ENCODE measurements at places on chromosomes 7 and 10. TPM values are rescaled to one million over a fixed set of nuclear protein-coding genes. Genes with fewer than 3 reads are reported as not detected.

GRCh38 chr7:100640517-100641440 is 573 bp downstream of the TFR2 start:
- DNase-seq: no peak

LIPJ gene
- total RNA-seq: not detected

ASB10 gene
- not detected for total RNA-seq

GRCh38 chr7:101712652-101713051 is 83.6 kb upstream of the MYL10 start:
- no peak for DNase-seq

GRCh38 chr10:58590152-58590840 is 77.6 kb downstream of the BICC1 start:
- no peak for DNase-seq

- DNase-seq: peak; percentile 57
These were observed 12.4 kb upstream of the MTERF1 start for GRCh38 chr7:91892821-91893340.
